IMR-90 (cell line): ENCODE measurements at places on chromosomes 4 and X. TPM values are rescaled to one million over a fixed set of nuclear protein-coding genes. Genes with fewer than 3 reads are reported as not detected.
A peak's percentile ranks its signal among the peaks of the same experiment; 100 is the strongest.

DNA sequence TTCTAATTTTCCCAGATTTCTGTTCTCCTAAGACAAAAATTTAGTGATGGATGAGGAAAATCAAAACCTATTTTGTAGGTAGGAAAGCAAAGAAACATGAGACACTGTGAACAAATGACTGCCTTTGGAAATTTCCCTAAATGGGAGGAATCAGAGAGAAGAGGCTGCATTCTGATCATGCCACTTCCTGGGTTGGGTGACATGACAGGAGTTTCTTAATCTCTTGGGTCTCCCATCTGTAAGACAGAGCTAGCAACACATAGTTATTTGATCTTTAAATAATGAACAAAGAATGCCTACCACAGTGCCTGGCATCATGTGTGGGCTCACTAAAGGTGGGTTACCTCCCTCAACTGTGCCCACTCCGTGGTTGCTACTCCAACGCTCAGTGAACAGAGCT is 57.1 kb downstream of the CCDC149 start:
- no peak for DNase-seq

DNA sequence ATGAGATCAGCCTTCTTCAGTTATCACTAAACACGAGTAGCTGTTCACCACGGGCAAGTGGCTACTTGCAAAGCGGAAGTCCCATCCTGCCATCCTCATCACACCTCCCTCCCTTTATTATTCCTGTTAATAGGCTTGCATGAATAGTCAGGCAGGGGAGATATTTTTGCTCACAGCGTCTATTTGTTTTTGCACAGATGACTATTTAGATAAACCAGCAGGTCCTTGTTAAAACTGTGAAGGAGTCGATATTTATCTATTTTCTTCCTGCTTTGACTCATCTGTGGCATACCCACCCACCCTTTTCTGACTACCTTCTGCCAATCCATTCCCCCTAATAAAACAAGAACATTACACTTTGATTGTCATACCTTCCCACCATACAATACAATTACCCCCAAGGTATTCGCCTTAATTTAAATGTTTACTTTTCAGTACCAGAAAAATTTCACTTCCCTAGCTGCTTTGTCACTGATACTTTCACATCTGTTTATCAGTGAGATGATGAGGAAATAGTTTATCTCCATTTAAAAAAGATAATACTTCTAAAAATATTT is 96.6 kb upstream of the BANK1 start:
- no peak for DNase-seq

DNA sequence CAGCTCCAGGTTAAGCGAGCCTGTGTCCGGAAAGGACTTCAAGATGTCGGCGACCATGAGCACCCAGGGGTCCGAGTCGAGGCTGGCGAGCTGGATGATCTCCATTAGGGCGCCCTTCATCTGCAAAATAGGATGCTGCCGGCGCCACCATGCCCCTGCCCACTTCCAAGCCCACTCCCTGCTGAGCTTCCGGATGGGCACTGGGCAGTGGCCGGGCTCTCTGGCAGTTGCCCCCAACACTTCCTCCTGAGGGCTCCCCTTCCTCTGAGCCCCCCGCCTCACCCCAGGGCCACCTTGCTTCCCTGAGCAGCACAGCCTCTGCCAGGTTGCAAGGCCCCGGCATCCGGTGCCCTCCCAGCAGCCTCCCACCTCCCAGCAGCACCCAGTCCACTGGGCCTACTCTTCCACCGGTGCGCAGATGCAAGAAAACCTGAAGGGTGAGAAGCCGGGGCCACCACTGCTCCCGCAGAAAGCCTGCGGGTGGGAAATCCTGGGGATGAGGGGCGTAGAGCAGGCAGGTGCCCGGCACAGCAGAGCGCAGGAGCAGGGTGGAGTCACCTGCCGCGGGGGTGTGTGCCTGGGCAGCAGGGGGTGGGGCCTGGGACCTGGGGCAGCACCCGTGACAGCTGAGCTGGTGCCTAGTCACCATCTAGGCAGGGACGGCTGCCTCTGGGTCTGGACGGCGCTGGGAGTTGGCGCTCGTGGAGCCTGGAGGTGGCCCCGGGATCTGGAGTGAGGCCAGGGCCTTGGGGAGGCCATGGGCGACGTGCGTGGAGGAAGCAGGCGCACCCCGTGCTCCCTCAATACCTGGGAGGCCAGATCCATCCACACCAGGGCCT is 17.0 kb downstream of the NELFA start:
- DNase-seq, result no peak

GRCh38 chr4:67152976-67153375 is 392.3 kb downstream of the CENPC start:
- no peak for DNase-seq

- no peak for DNase-seq
Measured at GRCh38 chr4:4754641-4755040, 104.8 kb upstream of the MSX1 start.

DNA sequence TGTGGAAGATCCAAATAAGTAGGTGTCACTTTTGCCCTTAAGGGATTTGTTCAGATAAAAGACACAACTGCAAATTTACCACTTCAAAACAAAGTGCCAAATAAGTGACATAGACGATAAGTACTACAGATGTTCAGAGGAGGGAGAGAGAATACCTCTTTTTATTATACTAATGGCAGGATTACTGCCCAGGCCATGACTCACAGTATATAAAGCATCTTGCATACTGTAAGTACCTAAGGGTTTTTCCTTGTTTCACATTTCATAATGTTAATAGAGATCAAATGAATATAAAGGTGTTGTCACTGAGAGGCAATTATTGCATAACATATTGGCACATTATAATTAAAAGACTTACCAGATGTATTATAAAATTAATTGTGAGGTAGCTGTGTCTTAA is 46.4 kb downstream of the PTPN13 start:
- DNase-seq, result peak; percentile 61

GRCh38 chr4:18914182-18914581 is 892.6 kb upstream of the LCORL start:
- DNase-seq, result no peak

DNA sequence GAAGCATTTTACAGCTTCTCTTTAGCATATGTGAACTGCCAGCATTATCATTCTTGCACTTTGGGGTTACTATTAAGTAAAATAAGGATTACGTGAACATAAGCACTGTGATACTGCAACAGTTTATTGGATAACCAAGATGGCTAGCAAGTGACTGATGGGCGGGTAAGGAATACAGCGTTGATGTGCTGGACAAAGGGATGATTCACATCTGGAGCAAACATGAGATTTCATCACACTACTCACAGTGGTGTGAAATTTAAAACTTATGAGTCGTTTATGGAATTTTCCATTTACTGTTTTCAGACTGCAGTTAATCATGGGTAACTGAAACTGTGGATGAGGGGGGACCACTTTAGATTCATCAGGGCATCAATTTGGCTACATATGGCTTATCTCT is 16.0 kb downstream of the NBDY start:
- peak; percentile 78 for DNase-seq

DNA sequence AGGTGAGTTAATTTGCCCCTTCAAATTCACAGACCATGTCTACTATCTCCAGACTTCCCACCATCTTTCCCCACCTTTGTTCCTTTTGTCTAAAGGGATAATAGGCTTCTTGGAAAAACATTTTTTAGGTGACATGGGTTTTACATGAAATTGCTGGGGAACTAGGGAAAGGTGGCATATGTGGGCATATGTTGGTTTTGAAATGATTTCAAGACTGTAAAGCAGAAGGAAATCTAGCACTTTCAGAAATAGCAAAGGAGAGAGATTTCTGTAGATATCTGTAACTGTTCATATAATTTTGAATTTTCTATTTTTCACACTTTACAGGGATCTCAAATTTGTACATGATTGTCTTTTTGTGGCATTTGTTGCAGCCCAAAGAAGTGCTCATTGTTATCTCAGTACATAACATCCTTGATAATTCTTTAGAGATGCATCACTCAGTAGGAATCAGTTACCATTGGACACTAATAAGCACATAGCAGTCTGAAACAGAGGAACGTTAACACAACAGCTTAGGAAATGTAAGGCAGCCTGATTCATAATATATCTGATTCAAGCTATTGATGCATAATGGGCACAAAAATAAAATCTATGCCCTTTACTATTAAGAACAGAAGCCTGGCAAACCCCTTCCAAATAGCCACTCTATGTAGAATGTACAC is 659.7 kb downstream of the CENPC start:
- DNase-seq, result no peak

- DNase-seq, result no peak
Measured at GRCh38 chr4:163598028-163598427, 103.5 kb downstream of the TMA16 start.

DNA sequence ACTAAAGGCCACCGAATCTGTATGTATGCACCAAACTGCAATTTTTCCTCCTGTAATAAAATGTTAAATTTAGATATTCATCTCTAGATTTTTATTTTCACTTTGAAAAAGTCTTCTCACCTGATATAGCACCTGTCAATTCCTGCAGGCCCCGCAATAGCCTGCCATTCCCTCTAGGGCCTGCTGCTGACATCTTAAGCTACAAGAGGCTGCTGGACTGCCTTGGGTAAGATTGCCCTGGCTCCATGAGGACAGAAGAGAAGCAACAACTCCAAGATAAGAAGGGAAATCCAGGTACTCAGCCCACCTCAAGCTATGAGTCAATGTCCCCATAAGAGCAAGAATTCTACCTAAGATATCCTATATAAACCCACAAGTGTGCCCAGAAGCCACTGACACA is 230.2 kb upstream of the AGTR2 start:
- no peak for DNase-seq

DNA sequence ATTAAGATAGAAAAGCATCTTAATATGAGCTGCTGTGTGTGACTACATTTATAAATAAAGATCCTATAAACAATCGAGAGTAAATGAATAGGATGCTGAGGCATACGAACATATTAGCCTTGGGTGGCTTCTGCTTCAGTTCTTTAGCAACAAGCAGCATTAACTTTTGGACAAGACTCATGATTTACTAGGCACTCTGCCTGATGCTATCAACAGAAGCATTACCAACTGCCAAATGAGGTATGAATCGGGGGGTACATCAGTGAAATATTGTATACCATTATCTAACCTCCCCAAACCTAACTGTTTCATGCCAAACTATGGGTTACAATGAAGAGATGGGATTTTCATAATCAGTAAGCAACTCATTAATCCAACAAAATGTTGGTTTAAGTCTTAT is 113.1 kb downstream of the RAB28 start:
- DNase-seq, result no peak

DNA sequence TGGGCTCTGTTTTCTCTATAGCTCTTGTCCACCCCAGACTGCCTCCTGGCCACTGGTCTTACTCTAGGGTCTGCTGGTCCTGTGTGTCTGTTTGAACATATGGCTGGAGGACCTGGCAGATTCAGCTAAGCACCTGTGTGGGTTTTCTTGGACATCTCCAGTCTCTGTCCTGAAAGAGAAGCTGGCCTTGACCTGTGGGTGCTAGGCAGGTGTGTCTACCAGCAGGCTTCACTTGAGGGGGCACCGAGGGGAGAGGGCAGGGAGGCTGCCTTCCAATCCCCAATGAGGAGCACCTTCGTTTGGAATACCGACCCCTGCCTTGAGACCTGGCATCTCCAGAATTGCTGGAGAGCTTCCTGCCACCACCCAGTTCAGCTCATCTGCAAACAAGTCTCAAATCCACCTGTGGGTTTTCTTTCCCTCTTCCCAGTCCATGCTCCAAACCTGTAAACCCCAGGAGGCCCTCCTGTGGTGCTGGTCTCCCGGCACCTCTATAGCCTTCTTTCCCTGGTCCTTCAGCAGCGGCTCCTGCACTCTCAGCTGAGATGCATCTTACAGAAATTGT is 45.2 kb downstream of the HTRA3 start:
- no peak for DNase-seq

DNA sequence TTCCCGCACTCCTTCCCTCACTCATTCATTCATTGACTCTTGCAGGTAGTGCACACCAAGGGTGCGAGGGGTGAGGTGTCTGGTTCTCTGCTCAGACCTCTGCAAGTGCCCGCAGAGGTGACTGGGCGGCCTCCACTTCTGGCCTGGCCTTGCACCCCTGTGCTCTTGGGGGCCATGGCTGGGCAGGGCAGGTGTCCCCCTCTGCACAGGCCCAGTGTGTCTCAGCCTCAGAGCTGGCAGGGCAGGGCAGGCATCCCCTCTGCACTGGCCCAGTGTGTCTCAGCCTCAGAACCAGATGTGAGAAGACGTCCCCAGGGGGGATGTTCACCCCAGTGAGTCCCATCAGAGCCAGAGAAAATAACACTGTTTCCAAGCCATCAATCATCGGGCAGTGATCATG is 16.8 kb downstream of the CPZ start:
- no peak for DNase-seq

DNA sequence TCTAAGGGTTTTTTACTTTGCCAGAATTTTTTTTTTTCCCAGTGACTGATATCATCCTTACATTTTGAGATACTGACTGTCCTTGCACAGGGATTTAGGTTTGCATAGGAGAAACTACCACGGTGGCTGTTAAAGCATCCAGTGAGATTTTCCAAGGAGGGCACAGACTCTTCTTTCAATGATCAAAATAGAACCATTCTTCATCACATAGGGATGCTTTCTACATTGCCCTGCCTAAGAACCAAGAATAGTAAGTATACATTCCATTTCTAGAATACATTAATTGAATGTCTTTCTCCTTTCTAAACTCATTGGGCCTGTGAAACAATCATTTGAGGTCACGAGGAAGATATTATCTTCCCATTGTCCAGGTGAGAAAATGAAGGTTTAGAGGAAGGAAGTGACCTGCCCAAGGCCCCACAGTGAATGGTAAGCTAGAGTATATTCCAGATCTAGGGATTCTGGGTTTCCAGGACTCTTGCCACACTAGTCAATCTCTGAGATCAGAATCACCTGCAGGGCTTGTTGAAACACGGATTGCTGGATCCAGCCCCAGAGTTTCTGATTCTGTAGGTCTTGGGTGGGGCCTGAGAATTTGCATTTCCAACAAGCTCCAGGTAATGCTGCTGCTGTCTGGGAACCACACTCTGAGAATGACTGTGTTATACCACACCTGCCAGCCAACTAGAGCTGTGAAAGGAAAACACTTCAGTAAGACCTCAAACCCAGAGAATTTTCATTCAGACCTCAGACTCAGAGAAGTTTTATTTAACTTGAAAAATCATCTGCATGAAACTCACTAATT is 17.7 kb upstream of the TMEM154 start:
- DNase-seq, result no peak

DNA sequence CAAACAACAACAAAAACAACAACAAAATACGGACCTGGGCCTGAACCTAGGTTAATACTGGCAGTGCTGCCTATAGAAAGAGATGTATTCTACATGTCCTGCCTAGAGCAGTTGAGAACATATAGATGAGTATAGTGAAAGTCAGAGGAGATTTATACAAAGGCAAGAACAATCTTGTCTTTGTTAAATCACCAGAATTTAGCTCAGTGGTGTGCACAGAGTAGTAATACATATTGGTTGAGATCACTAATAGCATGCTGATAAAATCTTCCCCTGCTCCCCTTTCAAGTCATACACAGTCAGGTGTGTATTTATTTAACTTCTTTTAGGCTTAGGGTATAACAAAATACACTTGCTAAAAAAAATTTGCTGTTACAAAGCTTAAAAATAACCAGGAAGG is 247.8 kb downstream of the ADGRL3 start:
- DNase-seq, result no peak

The FOXR2 gene
- not detected in 2 replicates for total RNA-seq

The DIAPH2 gene
- total RNA-seq, result 19.9 and 27.5 TPM in 2 replicates

The RASSF6 gene
- total RNA-seq, result not detected in 2 replicates

The SORCS2 gene
- total RNA-seq, result 0.28 and 0.36 TPM in 2 replicates

The ZNF157 gene
- total RNA-seq, result under 0.01 TPM in 1 of 2 replicates, not detected in the other

The XAGE2 gene
- not detected in 2 replicates for total RNA-seq
